Activated CD8-positive, alpha-beta T cell treated with anti-CD3 and anti-CD28 coated beads for 36 hours (primary cell): ENCODE measurements at places on chromosomes 2 and 18.
A peak's percentile ranks its signal among the peaks of the same experiment; 100 is the strongest.

DNA sequence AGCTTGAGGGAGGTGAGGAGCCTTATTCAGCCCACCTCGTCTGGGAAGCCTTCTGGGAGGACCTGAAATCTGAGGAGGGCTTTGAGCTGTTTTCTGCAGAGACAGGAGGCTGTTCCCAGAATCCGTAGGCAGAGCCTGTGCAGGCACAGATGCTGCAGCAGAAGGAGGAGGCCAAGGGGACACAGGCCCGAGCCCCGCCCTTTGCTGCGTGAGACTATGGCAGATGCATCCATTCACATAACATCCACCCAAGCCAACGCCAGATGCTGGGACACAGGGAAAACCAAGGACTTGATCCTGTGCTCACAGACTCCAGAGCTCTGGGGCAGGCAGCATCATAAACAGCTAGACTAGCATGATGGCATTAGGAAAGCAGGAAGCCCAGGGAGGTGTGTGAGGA is 98.2 kb downstream of the KCNF1 start:
- no peak for DNase-seq

GRCh38 chr2:144465749-144466148 is 54.2 kb downstream of the ZEB2 start:
- DNase-seq: no peak

GRCh38 chr2:103963146-103963725 is 890.7 kb upstream of the POU3F3 start:
- DNase-seq: no peak

DNA sequence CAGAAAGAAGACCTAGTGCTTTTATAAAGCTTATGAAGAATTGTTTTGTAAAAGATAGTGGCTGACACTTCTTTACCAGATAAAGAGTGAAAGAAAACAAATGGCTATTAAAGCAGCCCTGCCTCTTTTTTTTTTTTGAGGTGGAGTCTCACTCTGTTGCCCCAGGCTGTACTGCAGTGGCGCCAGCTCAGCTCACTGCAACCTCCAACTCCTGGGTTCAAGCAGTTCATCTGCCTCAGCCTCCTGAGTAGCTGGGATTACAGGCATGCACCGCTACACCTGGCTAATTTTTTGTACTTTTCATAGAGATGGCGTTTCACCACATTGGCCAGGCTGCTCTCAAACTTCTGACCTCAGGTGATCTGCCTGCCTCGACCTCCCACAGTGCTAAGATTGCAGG is 12.9 kb downstream of the ARPC2 start:
- DNase-seq: peak; percentile 48

GRCh38 chr2:170679607-170680079 is 35.5 kb upstream of the SP5 start:
- no peak for DNase-seq

GRCh38 chr2:238379096-238379810 is 47.5 kb upstream of the ASB1 start:
- DNase-seq: peak; percentile 74

GRCh38 chr2:159213296-159213695 is 73.2 kb downstream of the WDSUB1 start:
- DNase-seq: no peak
